ENCODE measurements at places on chromosomes 6 and 20.

- no peak for DNase-seq
Observed at GRCh38 chr20:50055524-50056083, 57.3 kb downstream of the UBE2V1 start.

DNA sequence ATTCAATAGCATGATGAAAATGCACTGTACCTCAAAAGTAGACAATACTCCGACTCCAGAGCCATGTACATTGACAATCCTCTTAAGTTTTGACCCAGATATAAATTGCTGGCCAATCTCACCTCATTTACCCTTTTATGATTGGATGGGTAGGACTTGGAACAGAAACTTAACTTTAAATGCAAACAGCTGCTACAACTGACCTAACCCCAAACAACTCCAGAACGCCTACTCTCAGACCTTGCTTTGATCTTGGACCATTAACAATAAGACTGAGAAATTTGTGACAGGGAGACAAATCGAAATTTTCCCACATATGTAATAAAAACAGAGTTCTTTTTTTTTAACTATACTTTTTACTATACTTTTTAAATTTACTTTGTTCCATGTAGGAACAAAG, 200.5 kb upstream of the MCHR2 start:
- no peak for DNase-seq

GRCh38 chr20:34927736-34928135, 27.9 kb downstream of the GSS start:
- no peak for DNase-seq

DNA sequence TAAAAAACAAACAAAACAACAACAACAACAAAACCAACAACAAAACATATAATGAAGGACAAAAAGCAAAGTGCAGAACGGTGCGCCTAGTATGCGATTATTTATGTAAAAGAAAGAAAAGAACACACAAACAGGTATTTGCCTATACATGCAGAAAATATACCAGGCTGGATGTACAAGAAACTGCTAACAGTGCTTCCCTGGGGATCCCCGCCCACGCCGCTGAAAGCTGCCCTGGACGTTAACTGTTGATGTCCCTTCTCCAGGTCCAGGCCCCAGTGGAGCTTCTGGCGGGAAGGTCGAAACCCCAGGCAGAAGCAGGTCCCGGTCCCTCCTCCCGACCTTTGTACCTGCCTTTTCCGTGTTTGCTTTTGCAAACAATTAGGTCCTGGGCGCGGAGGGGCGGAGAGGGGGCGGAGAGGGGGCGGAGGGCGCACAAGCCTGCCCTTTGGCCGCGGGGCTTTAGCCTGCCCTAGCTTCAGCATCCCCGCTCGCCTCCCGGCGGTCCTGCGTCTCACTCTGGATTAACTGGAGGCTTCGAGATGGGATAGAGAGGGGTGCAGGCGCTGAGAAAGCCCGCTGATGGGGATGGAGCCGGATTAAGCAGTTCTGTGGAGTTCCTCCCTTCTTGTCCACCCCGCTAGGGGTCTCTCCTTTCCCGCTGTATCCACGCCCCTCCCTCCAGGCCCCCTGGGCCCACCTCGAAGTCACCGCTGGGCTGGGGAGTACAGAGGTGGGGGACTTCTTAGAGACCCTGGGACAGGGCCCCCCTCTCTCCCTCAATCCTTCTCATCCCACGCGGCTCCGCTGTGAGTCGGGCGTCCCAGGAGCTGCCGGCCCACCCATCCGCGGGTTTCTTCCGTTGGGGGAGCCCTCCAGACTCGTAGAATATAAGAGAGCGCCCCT, 8.2 kb upstream of the AHCY start:
- DNase-seq, result no peak

DNA sequence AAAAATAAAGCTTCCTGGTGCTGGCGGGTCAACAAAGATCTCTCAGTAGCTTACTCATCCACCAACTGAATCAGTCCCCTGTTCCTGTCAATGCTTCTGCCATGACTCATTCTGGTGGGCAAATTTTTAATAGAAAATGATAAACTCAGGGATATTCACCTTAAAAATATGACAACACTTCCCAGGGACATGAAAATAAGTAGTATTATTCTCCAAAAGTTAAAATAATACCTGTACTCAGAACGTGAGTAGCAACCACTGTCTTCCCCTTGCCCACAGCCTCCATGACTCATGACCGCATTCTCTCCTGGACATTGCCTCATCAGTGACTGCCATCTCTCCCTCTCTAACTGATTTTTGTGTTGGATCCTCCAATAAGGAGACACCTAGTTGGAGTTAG, 552.3 kb downstream of the KIF16B start:
- DNase-seq, result no peak

DNA sequence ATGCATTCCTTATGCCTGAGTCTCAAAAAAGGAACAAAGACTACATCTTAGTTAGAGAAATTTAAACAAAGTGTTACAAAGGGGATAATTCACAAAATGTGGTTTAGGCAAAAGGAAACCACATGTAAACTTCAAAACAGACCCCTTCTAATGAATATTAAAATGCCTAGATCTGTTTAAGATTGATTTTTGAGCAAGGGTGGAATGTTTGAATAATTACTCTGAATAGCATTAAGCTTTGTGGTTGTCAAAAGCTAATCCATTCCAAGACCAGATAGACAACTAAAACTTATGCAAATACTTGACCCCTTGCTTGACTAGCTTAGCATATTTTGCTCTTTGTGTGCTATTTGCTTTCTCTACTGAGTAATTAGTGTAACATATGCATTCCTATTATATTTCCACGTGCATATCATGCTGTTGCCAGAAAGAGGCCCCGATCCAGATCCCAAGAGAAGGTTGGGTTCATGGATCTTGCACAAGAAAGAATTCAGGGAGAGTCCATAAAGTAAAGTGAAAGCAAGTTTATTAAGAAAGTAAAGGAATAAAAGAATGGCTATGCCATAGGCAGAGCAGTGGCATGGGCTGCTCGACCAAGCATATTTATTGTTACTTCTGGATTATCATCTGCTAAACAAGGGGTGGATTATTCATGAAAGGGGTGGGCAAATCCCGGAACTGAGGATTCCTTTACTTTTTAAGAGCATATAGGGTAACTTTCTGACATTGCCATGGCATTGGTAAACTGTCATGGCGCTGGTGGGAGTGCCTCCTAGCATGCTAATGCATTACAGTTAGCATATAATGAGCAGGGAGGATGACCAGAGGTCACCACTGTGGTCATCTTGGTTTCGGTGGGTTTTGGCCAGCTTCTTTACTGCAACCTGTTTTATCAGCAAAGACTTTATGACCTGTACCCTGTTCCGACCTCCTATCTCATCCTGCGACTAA, 1193.4 kb upstream of the EYS start:
- no peak for DNase-seq

GRCh38 chr20:54107600-54108325, 37.4 kb upstream of the BCAS1 start:
- DNase-seq, result no peak

DNA sequence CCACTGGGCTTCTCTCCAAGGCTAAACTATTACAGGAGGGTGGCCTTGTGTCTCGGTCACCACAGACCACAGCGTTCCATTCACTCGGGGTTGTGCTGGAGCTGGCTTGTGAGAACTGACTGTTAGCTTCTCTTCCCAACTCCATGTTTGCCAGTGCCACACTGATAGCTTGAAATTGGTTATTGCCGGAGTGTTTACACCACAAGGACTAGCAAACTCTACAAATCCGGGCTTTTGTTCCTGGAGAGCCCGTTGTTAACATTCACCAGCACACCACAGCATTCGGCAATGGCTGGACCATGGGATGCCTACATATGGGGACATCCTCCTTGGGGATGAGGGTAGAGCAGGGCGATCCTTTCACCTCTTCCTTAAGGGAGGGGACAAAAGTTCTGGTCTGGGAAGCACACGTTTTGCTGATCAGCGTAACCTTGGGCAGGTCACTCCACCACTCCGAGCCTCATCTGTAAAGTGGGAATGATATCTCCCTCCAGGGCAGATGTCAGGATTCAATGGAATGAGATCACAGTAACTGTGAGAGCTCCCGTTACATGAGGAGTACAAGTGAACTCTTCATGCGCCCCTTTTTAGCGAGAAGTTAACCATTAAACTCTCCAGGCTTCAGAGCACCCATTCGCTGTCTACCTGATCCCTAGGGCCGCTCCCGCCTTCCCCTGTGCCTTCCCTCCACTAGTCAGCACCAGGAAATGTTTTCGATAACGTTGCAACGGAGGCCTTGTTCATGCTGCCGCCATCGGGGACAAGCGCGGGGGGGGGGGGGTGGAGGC, 41.7 kb upstream of the TTPAL start:
- DNase-seq, result no peak

DNA sequence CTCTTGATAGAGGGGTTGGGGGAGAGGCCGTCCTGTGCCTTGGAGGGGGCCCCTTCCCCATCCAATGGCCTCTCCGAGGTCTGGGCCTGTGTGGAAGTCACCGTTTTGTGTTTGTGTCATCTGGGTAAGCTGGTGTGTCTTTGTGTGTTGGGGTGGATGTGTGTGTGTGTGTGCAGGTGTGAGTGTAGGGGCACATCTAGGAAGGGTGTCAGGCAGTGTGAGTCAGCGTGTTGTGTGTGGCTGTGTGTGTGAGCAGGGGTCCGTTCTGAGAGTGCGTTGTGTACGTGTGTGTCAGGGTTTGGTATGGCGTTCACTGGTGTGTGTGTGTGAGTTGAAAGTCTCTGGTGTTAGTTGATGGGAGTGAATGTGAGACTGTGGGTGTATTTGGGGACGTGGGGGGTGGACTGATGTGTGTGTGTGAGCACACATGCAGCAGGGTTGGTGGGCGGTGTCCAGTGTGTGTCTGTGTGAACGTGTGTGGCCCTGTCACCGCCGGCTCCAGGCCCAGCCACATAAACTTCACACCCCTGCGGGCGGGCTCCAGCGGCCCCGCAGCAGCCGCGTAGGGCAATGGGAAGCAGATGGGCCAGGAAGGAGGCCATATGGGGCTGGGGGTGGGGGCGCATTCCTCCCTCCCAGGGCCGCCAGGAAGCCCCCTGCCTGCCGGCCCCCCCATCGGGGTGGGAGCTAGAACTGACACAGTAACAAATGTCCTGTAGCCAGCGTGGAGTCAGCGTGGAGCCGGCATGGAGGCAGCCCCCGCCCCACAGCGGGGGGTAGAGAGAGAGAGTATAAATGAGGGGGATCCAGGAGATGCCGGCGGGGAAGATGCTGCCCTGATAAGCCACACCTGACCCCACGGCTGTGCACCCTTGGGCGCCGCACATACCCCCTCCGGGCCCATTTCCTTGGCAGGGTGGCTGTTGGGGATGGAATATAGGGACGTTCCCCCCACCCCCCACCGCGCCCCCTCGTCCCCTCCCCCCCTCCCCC, 32.1 kb downstream of the SNAI1 start:
- no peak for DNase-seq

DNA sequence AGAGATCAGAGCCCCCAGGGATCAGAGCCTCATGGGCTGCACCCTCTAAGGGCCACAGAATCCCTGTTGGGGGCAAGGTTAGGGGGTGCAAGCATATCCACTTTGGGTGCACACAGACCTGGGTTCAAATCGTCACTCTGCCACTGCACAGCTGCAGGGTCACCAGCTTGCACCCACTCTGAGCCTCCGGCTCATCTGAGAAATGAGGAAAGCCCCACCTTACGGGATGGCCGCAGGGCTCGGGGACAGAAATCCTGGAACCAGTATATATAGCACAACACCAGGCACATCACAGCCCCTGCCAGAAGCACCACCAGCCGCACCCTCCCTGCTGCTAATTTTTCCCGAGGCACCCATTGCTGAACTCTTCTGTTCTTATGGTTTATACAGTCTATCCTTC, 169.6 kb downstream of the NFATC2 start:
- no peak for DNase-seq

DNA sequence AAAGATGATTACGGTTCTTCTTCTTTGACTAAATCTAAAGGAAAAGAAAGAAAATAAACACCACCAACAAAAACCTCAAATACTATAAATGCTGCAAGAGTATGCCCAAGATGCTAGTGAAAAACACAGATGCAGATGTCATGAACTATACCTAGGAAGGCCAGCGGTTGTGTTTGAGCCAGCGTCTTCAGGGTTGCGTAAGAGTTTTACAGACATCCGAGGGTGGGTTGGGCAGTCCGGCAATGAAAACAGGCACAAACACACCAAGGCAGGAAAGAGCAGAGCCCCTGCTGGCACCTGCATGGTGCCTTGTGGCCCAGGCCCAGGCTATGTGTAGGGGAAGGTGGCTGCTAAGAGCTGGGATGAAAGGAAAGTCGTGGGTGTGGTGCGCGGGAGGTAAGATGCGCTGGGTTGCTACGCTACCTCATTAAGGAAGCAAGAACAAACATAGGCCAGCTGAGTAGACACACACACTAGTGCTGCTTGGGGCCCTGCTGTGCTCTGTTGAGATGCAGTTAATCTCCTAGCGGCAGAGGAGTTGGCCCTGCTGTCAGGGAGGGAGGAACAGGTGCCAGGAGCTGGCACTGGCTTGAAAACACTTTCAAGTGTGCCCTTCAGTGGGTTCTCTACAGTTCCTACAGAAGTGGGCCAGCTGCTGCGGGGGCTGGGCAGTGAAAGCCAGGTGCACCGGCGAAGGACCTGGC, 170.2 kb upstream of the PLN start:
- no peak for DNase-seq

DNA sequence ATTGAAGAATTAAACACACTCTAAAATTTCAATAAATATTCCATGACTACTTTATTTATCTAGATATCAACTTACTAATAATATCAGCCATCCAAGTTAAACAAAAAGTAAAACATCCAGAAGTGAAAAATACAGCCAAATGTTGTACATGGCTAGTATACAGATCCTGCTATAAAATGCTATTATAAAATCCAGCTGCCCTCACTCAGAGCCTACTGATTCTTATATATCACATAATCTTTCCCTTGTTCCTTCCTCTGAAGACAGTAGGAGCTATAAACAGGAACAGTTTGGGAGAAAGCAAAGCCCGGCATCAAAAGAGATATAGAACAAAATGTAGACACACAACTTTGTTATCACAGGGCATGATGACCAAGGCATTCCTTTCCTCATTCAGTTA, 212.9 kb downstream of the PLCB4 start:
- no peak for DNase-seq

- DNase-seq, result no peak
Observed at GRCh38 chr6:116229287-116229913, 24.5 kb downstream of the TSPYL4 start.

- no peak for DNase-seq
Observed at GRCh38 chr6:29559524-29560287, at the start of gene UBD. TSS of gene UBD (minus strand) at chr6:29559732. CDS start at chr6:29559701, 31 bp downstream.

DNA sequence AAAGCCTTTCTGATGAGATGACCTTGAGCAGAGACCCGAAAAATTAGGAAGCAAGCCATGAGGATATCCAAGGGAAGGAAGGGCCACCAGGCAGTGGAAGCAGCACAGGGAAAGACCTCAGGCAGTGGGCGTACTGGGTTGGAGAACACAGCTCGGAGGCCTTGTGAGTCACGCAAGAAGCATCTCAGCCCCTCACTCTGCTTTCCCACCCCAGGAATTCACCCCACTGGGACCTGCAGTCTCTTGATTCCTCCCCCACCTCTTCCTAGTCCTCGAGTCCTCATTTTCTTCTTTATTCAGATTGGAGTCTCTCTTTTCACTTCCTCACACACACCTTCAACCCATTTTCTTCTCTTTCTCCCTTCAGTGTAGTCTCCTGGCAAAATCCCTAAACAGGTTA, 27.0 kb downstream of the RPRD1B start:
- no peak for DNase-seq

All from effector memory CD4-positive, alpha-beta T cell (primary cell).